ENCODE measurements at places on chromosomes 3 and 15. TPM values are rescaled to one million over a fixed set of nuclear protein-coding genes. Genes with fewer than 3 reads are reported as not detected.

Gene ZNF385D
- 2.8 TPM for total RNA-seq

Gene ACTR8
- total RNA-seq = 30.5 TPM

Gene NPAP1
- total RNA-seq = not detected

Gene GNAT1
- total RNA-seq = not detected

Gene SNTN
- not detected for total RNA-seq

Gene SLC51A
- not detected for total RNA-seq

Gene SYNPR
- not detected for total RNA-seq
